ENCODE measurements at places on chromosomes 7 and 10. TPM values are rescaled to one million over a fixed set of nuclear protein-coding genes. Genes with fewer than 3 reads are reported as not detected.
A peak's percentile ranks its signal among the peaks of the same experiment; 100 is the strongest.

TRDMT1 gene
- 7.0 TPM for polyA plus RNA-seq

DNA sequence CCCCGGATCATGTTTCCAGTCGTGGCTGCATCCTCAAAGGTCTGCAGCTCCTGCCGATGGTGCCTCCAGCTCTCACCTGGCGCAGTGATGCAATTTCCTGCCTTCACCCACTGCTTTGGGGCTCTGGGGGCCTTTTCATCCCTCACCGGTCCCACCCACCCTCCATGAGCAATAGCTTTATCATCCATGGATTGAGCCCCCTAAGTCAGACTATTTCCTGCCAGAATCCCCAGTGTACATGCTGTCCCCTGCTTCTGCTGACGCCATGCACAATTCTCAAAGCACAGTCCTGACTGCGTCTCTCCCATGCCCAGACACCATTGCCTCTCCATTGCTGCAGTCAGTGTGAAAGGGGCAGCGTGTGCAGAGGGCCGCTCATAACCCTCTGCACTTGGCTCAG lies 49.7 kb downstream of the FAM241B start:
- DNase-seq = no peak

DNA sequence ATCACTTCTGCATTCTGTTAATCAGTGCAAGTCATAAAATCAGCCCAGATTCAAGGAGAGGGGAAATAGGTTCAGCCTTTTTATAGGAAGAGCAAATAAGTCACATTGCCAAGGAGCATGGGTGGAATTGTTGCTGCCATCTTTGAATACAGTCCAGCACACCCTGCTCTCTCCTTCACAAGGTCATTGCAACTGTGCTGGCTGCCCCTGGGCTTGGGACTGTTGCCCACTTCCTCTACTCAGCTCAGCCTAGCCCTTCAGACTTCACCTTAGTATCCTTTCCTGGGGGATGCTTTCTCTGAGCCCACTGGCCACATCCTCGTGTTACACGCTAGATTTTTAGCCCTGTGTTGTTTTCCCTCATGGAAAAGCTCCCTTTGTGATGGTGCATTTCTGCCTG lies 527.7 kb downstream of the GALNT17 start:
- no peak for DNase-seq

DNA sequence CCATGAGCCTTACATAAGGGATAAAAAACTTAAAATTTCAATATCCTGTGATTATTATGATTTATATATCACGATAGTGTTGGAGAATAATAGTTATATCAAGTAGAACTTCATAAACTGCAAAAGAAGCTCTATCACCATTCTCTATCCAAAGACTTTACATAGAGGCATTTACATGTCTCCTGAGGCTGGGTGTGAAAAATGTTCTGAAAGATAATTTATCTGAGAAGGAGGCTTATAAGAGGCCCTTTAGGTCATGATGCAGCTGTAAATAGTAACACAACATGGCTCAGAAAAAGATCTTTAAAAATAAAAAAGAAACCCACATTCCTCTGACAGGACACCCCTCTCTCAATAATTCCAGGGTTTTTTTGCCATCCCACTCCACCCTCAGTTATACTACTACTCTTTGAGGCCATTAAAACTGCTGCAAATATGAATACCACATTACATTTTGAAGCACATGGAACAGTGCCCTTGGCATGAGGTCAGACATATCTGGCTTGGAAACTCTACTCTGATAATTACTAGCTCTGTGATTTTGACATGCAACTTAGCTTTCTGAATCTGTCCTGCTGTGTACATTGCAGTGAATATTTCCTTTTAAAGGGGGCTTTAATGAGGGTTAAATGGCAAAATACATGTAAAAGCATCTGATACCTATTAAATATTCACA lies 55.5 kb downstream of the SLC16A12 start:
- peak; percentile 29 for DNase-seq

HYAL4 gene
- polyA plus RNA-seq = not detected

- DNase-seq = peak; percentile 65
Measured at GRCh38 chr7:130365511-130366441, 14.5 kb upstream of the CPA1 start.

ZNF488 gene
- 0.07 TPM for polyA plus RNA-seq

TPST1 gene
- polyA plus RNA-seq = 81.8 TPM

OR2A1 gene
- polyA plus RNA-seq = 0.07 TPM

FAM237B gene
- 0.03 TPM for polyA plus RNA-seq

DGKB gene
- polyA plus RNA-seq = 0.31 TPM

GRCh38 chr10:22552888-22553378 lies 161.4 kb downstream of the PIP4K2A start:
- peak; percentile 23 for DNase-seq

MDFIC gene
- polyA plus RNA-seq = 46.3 TPM

DNA sequence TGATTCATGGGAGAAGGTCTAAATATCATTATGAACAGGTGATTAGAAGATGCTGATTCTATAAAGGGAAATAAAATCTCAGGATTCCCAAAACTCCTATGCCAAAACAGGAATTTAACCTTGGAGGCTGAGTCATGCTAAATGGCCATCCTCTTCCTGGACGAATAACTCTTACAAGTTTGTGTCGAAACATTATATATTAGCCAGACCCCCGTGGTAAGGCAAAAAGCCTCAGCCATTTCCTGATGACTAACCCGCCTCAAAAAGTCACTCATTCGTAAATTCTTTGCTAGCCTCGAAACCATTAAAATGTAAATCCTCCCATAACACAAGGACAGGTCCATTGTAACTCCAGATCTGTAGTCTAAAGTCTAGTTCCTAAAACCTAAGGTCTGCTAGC lies 32.0 kb downstream of the CUL2 start:
- peak; percentile 83 for DNase-seq

DNA sequence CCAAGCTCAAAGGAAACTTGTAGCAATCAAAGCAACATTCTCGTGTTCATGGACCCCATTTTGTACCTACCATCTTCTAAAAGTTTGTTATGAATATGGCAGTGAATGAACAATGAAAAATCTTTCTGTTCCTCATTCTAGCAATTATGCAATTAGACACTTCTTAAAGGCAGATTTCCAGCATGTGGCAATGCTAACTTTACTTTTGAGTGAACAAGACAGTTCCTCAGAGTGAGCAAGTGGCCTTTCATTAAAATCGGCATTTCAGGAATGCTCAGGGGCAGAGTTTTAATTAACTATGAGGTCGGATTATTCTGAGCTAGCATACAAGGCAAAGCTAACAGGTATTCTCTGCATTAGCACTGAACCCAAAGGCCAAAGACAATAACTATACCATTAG lies 48.4 kb upstream of the NFE2L3 start:
- DNase-seq = no peak

- DNase-seq = no peak
Measured at GRCh38 chr7:88540012-88540411, 219.5 kb upstream of the ZNF804B start.

DNA sequence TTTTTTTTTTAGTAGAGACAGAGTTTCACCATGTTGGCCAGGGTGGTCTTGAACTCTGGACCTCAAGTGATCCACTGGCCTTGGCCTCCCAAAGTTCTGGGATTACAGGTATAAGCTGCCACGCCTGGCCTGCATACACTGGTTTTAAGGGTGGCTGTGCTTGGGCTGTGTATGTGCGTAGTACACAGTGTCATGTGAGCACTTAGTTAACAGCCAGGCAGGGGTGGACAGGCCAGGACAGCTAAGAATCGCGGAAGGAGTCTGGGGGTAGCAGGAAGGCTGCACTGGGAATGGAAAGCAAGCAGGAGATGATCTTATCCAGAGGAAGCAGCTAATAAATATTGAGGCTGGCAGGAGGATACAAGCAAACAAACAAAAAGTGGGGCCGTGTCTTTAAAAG lies 380.0 kb upstream of the GALNT17 start:
- no peak for DNase-seq

DNA sequence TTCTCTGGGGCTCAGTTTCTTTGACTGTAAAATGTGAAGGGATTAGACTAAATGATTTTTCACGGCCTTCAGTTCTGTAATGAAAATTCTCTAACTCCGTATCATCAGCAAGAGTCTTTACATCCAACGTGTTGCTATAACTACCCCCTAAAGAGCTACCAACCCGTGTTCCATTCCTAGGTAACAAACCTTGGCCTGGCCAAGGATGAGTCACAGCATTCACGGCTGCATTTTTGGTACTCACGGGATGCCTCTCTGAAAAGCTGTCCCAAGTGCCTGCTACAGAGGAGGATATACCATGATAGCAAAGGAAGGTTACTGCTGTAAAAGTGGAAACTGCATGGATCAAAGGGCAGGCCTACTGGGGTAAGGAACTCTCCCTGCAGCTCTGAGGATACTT lies 5.9 kb downstream of the LRRC4 start:
- peak; percentile 65 for DNase-seq
